ENCODE measurements at places on chromosomes 5 and 9. TPM values are rescaled to one million over a fixed set of nuclear protein-coding genes. Genes with fewer than 3 reads are reported as not detected.

- DNase-seq: no peak
- peak overlapping the region; percentile 88 for H3K27ac ChIP-seq
- peak overlapping the region; percentile 72 for H3K4me3 ChIP-seq
- no peaks in the 10 kb centered on the region for H3K27me3 ChIP-seq
Observed at GRCh38 chr9:127971357-127972235, 9.2 kb downstream of the EEIG1 start.

DNA sequence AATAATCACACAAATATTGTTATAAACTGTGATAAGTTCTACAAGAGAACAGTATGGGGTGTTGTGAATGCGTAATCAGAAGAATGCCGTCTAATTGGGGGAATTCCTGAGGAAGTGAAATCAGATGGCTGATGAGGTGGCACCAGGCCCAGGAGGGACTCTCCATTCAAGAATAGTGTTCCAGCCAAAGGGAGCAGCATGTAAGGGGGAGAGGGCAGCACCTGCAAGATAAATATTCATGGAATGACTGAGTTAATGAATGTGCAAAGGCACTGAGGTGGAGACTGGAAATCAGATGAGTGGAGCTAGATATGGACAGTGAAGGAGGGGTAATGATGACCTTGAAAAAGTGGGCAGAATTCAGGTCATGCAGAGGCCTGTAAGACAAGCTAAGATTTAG lies 250.6 kb downstream of the ARRDC3 start:
- peaks cover 10% of the 10 kb centered on the region for H3K27me3 ChIP-seq
- no peak for DNase-seq
- no peaks in the 10 kb centered on the region for H3K36me3 ChIP-seq
- H3K27ac ChIP-seq: no peak overlapping the region
- peaks cover 5% of the 10 kb centered on the region for H3K4me1 ChIP-seq
- H3K4me3 ChIP-seq: no peak overlapping the region

DNA sequence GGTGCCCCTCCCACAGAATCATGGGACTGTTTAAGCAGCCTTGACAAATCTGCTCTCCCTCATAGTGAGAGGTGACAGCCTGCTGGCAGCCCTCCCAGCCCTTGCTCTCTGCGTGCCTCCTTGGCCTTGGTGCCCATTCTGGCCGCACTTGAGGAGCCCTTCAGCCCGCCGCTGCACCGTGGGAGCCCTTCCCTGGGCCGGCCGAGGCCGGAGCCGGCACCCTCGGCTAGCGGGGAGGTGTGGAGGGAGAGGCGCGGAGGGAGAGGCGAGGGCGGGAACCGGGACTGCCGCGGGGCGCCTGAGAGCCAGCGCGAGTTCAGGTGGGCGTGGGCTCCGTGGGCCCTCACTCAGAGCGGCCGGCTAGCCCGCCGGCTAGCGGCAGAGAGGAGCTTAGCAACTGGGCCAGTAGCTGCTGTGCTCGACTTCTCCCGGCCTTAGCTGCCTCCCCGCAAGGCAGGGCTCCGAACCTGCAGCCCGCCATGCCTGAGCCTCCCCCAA lies 125.9 kb upstream of the MYO10 start:
- H3K4me1 ChIP-seq: no peaks in the 10 kb centered on the region
- no peak overlapping the region for H3K27ac ChIP-seq
- peaks cover 2% of the 10 kb centered on the region for H3K27me3 ChIP-seq
- no peaks in the 10 kb centered on the region for H3K36me3 ChIP-seq

The AGXT2 gene
- total RNA-seq: not detected

- no peaks in the 10 kb centered on the region for H3K4me1 ChIP-seq
- H3K36me3 ChIP-seq: no peaks in the 10 kb centered on the region
- no peak for DNase-seq
- no peak overlapping the region for H3K27ac ChIP-seq
- no peak overlapping the region for H3K4me3 ChIP-seq
Observed at GRCh38 chr9:80866576-80867227, 822.6 kb downstream of the TLE1 start.

The C6 gene
- not detected for total RNA-seq

The SEMA4D gene
- 388 TPM for total RNA-seq

- peaks cover 31% of the 10 kb centered on the region for H3K36me3 ChIP-seq
- H3K4me1 ChIP-seq: peaks cover 28% of the 10 kb centered on the region
- no peak for DNase-seq
- peak overlapping the region; percentile 44 for H3K27ac ChIP-seq
Observed at GRCh38 chr5:72347801-72348308, 27.7 kb downstream of the PTCD2 start.

DNA sequence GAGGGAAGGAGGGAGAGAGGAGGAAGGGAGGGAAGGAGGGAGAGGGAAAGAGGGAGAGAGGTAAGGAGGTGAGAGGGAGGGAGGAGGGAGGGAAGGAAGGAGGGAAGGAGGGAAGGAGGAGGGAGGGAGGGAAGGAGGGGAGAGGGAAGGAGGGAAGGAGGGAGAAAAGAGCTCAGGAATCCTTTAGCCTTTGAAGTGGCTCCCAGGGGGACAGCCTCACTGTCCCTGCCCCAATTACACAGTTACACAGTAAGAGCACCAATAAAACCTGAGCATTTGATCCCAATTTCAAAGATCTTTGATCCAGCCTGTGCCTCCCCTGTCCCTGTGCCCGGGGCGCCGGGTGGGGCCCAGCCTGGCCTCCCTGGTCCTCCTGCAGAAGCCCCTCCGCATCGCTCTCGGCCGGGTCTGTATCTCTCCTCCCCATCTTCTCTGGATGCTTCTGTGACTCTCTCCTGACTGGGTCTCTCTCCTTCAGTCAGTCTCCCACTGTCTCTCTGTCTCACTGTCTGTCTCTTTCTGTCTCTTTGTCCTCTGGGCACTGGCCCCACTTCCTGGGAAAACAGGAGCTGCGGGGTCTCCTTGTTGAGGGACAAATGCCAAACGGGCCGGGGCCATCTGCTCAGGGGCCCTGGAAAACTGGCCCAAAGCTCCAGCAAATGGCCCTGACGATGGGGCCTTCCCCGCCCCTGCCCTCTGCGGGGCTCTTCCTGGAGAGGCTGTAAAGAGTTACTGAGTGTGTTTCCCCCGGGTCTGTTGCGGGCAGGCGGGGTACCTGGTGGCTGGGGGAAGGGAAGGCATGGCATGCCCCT lies 54.2 kb upstream of the EGFL7 start:
- no peak overlapping the region for H3K27ac ChIP-seq
- no peaks in the 10 kb centered on the region for H3K4me1 ChIP-seq
- no peak overlapping the region for H3K4me3 ChIP-seq

The GARIN3 gene
- 0.31 TPM for total RNA-seq

The ANKRD31 gene
- 0.36 TPM for total RNA-seq

DNA sequence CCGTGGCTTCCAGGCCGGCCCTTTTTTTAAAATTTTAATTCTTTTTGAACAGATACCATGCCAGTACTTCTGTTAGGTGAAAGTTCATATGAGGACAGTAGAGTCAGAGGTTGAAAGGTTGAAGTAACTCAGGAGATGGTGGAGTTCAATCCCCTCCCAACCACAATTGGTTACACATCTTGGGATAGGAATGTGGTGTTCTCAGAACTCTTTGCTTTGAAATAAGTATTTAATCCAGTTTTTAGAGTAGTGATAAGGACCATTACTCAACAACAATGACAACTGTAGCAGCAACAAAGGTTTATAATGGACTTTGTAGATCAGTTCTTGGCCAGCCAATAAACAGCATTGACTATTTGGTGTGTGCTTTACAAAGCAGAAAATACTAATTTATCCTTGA lies 116.0 kb downstream of the ARHGAP26 start:
- no peak for DNase-seq
- H3K27ac ChIP-seq: no peak overlapping the region
- H3K4me3 ChIP-seq: no peak overlapping the region
- H3K27me3 ChIP-seq: no peaks in the 10 kb centered on the region
- no peaks in the 10 kb centered on the region for H3K36me3 ChIP-seq

- peaks cover 29% of the 10 kb centered on the region for H3K36me3 ChIP-seq
- no peaks in the 10 kb centered on the region for H3K27me3 ChIP-seq
- no peak overlapping the region for H3K4me3 ChIP-seq
- H3K27ac ChIP-seq: no peak overlapping the region
- peaks cover 9% of the 10 kb centered on the region for H3K4me1 ChIP-seq
- no peak for DNase-seq
Observed at GRCh38 chr5:154373729-154374179, 72.0 kb upstream of the SAP30L start.

The CDC14B gene
- total RNA-seq: 1.4 TPM

- H3K27me3 ChIP-seq: peaks cover 49% of the 10 kb centered on the region
- H3K4me1 ChIP-seq: peaks cover 20% of the 10 kb centered on the region
- peak; percentile 53 for DNase-seq
- H3K4me3 ChIP-seq: no peak overlapping the region
Observed at GRCh38 chr5:176611435-176611834, 1.5 kb upstream of the GPRIN1 start.

The PCDHGA9 gene
- total RNA-seq: 0.39 TPM

The SLC34A1 gene
- total RNA-seq: 0.26 TPM

DNA sequence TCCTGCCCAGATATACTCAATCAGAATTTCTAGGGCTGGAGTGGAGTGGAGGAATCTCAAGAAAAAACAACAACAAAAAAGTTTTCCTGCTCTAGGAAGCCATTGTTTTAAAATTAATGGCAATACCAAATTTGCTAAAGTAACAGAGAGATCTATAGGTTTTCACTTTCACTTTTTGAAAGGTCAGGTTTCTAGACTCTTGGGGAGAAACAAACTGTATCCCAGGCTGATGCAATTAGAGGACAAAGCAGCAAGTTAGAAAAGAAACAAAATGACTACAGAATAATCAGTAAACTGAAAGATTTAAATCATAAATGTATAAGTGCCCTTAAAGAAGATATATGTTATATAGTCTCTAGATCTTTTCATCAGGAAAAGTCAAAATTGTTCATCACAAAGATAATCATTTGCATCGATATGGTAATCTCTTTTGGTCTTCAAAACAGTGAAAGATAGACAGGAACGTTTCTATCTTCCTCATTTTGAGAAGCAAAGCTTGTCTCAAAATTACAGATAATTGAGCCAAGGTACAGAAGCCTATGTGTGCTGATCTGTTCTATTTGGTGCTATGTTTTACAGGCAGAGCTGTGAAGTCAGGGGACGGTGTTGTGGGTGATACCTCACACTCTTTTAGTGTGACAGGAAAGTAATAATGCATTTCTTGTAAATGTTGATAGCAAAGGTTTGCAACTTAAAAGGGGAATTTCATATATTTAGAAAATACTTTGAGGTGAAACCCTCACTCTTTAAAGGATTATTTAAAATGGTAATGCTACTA lies 1746.6 kb upstream of the C9orf72 start:
- no peak for DNase-seq
- no peaks in the 10 kb centered on the region for H3K36me3 ChIP-seq
- H3K27me3 ChIP-seq: no peaks in the 10 kb centered on the region
- H3K27ac ChIP-seq: no peak overlapping the region
- H3K4me1 ChIP-seq: no peaks in the 10 kb centered on the region
- H3K4me3 ChIP-seq: no peak overlapping the region

The ACTBL2 gene
- total RNA-seq: not detected

DNA sequence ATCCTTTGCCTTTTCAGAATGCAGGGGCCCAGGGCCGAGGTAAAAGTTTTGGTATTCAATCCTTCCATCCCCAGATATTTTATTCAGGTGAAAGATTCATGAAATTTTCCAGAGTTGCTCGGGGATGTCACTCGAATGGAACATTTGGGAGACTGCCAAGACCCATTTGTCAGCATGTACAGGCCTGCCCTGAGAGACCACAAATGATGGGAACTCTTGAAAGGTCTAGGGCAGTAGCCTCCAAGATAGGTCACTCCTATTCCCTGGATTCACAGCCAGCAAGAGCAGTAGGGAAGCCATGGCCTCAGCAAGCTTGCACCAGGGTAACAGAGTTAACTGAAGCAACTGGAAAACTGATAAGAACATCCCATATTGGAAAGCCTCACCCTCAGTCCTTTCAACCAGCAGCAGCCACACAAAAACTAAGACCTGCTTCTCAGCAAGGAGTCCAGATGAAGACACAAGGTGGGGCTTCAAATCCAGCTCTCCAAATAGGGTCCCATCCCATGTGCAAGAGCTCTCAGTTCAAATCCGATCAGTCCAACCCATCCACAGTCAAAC lies 12.5 kb downstream of the CARD6 start:
- H3K27ac ChIP-seq: no peak overlapping the region
- H3K27me3 ChIP-seq: no peaks in the 10 kb centered on the region
- H3K4me1 ChIP-seq: no peaks in the 10 kb centered on the region

The PLCXD3 gene
- not detected for total RNA-seq

DNA sequence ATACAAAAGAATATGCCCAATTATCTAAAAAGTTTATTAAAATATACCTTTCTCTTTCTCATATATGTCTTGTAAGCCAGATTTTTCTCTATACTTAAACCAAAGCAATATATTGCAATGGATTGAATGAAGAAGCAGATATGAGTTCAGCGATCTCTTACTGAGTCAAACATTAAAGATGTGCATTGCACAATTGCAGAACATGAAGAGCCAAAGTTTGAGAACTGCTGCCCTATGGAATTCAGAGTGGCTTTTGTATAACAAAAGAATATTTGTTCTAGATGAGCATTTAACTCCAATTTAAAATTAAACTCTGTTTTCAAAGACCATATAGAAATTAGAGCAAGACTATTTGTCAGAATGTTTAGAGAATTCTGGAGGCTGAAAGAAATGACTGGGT lies 519.0 kb upstream of the DAB2 start:
- H3K4me3 ChIP-seq: no peak overlapping the region
- no peak for DNase-seq
- no peak overlapping the region for H3K27ac ChIP-seq
- peaks cover 1% of the 10 kb centered on the region for H3K4me1 ChIP-seq
- no peaks in the 10 kb centered on the region for H3K36me3 ChIP-seq
- peaks cover 5% of the 10 kb centered on the region for H3K27me3 ChIP-seq

The LIX1 gene
- total RNA-seq: not detected

DNA sequence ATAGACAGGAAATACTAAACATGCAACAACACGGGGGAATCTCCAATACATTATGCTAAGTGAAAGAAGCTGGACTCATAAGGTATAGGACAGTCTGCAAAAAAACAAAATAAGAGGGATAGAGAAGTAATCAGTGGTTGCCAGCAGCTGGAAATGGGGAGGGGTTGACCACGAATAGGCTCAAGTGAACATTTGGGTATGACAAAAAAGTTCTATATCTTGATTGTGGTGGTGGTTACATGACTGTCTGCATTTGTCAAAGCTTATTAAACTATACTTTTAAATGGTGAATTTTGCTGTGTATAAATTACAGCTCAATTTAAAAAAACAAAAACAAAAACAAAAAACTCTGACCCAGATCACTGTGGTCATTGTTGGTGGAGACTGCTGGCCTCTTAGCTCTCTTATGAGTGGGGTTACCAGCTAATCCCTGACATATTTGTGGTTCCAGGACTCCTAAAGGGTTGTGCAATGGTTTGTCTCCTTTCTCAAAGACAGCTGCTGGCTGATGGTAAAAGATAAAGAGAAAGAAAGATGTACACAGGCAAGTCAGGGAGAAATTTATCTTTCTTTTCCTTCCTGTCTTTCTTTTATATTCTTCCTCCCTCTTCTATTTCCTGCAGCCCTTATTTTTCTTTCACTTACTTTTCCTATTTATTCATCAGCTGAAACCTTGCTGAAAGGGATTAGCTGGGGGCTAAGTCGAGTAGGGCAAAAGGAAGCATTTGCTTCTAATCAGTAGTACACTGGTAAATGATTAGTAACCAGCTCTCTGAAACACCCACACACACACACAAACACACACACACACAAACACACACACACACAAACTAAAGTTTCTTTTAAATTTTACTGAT lies 42.6 kb upstream of the APC start:
- H3K4me3 ChIP-seq: no peak overlapping the region
- H3K27ac ChIP-seq: no peak overlapping the region
- H3K4me1 ChIP-seq: no peaks in the 10 kb centered on the region
- no peaks in the 10 kb centered on the region for H3K36me3 ChIP-seq
- H3K27me3 ChIP-seq: peaks cover 30% of the 10 kb centered on the region

The NRARP gene
- 15.4 TPM for total RNA-seq

GRCh38 chr9:127458921-127459320 lies 7.6 kb downstream of the LRSAM1 start:
- DNase-seq: no peak
- no peak overlapping the region for H3K4me3 ChIP-seq
- H3K27me3 ChIP-seq: no peaks in the 10 kb centered on the region
- H3K4me1 ChIP-seq: no peaks in the 10 kb centered on the region
